IMR-90 (cell line): ENCODE measurements at places on chromosomes 2 and 18. TPM values are rescaled to one million over a fixed set of nuclear protein-coding genes. Genes with fewer than 3 reads are reported as not detected.
A peak's percentile ranks its signal among the peaks of the same experiment; 100 is the strongest.

- DNase-seq, result no peak
- peaks cover 5% of the 10 kb centered on the region for H3K27me3 ChIP-seq
- H3K4me1 ChIP-seq, result no peaks in the 10 kb centered on the region
- H3K36me3 ChIP-seq, result no peaks in the 10 kb centered on the region
These were observed 190.7 kb downstream of the ICOS start for GRCh38 chr2:204127238-204127637.

GRCh38 chr2:25833566-25833965 lies 44.7 kb downstream of the ASXL2 start:
- peaks cover 6% of the 10 kb centered on the region for H3K4me1 ChIP-seq
- peaks cover 3% of the 10 kb centered on the region for H3K36me3 ChIP-seq
- H3K27ac ChIP-seq, result no peak overlapping the region
- peak; percentile 13 for DNase-seq
- no peak overlapping the region for H3K4me3 ChIP-seq

Gene DPP10
- not detected in 2 replicates for total RNA-seq

GRCh38 chr18:31490387-31490786 lies 7.6 kb upstream of the DSG2 start:
- no peak overlapping the region for H3K4me3 ChIP-seq
- H3K27ac ChIP-seq, result no peak overlapping the region
- H3K27me3 ChIP-seq, result no peaks in the 10 kb centered on the region

DNA sequence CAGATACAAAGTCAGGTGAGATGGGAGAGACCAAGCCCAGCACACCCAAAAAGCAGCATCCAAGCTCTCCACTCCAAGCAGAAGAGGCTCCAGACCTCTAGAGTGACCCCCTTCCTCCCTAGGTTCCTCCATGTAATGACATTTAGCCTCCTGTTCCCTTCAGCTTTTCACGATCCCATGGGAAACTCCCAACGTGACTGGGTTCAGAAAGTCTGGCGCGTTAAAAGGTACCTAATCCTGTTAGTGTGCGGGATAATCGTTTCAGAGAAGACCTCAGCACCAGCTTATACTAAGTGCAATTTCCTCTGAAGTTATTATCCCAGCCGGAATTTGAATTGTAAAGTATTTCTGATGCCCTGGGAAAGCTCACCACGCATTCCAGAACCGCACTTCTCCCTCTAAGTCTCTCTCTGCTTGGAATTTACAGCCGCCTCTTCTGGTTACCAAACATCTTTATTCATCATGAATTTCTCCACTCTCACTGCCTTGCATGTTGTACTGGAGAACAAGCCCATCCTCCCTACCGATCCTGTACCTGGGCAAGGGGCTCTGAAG lies 46.9 kb downstream of the CCBE1 start:
- no peak overlapping the region for H3K27ac ChIP-seq
- no peaks in the 10 kb centered on the region for H3K27me3 ChIP-seq
- no peaks in the 10 kb centered on the region for H3K36me3 ChIP-seq

Gene PRSS56
- not detected in 2 replicates for total RNA-seq

- H3K27ac ChIP-seq, result no peak overlapping the region
- no peak overlapping the region for H3K4me3 ChIP-seq
- H3K4me1 ChIP-seq, result peaks cover 3% of the 10 kb centered on the region
- no peaks in the 10 kb centered on the region for H3K36me3 ChIP-seq
- no peaks in the 10 kb centered on the region for H3K27me3 ChIP-seq
- no peak for DNase-seq
These were observed 206.4 kb upstream of the SLC39A10 start for GRCh38 chr2:195450552-195451113.

- no peak overlapping the region for H3K4me3 ChIP-seq
- no peaks in the 10 kb centered on the region for H3K36me3 ChIP-seq
- peak; percentile 35 for DNase-seq
These were observed 230.9 kb upstream of the SLC14A2 start for GRCh38 chr18:45384137-45384961.

DNA sequence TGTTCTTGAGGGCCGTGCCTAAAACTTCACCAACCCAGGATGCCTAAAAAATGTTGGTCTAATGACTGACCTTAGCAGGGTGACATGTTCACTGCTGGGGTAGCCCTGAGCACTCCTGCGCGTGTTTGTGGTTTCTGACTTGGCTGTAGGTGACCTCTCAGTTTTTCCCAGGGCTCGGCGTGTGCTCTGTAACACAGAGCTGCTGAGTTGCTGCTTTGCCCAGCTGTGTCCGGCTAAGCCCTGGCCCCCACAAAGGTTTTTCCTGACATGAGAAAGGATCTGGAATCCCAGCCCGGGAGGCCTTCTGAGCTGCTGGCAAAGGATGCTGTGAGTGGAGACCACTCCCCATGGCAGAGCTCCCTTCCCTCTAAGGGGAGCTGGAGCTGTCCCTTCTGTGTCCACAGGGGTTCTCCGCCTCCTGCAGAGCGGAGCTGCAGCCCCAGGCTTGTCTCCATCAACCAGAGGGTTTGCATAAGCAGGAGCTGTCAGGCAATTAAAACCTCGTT lies 52.7 kb downstream of the CRIM1 start:
- peak; percentile 85 for DNase-seq
- peaks cover 4% of the 10 kb centered on the region for H3K36me3 ChIP-seq
- peak overlapping the region; percentile 5; the same call in 1 of the 2 replicates for H3K27ac ChIP-seq
- H3K27me3 ChIP-seq, result no peaks in the 10 kb centered on the region

Gene MC2R
- total RNA-seq, result not detected in 2 replicates

DNA sequence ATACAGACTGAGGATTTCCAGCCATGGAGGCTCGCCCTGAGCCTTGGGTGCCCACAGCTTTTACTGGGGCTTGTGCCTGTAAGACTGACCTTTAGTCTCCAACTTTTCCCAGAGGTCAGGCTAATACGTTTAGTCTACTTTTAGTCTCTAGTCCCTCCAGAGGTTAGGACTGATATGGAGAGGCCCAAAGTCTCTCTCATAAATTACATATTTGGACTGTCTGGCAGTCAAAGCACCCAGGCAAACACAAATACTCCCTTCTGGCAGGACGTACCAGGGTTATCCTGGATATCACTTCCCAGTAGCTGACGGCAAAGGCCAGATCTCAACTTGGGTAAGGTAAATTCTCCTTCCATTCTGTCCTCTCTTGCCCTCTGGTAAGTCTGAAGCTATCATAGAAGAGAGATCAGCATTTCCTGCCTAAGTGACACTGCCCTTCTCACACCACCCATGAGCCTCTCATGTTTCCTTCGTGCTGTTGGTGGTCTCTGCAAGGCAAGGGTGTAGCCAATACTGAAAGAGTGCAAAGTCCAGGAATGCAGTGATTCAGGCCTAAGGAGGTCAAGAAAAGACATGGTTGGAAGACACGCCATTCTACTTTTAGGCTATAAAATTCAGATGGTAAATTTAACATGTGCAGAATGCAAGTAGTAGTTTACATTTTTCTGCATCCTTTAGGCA lies 69.3 kb upstream of the NEDD4L start:
- no peak overlapping the region for H3K27ac ChIP-seq
- no peak overlapping the region for H3K4me3 ChIP-seq
- H3K27me3 ChIP-seq, result peaks cover 9% of the 10 kb centered on the region
- peaks cover 4% of the 10 kb centered on the region; the same call in 1 of the 2 replicates for H3K4me1 ChIP-seq

Gene INPP5D
- under 0.01 and 0.18 TPM in 2 replicates for total RNA-seq

Gene CCT4
- 187 and 233 TPM in 2 replicates for total RNA-seq
